ENCODE measurements at places on chromosomes 7 and 10. TPM values are rescaled to one million over a fixed set of nuclear protein-coding genes. Genes with fewer than 3 reads are reported as not detected.

DNA sequence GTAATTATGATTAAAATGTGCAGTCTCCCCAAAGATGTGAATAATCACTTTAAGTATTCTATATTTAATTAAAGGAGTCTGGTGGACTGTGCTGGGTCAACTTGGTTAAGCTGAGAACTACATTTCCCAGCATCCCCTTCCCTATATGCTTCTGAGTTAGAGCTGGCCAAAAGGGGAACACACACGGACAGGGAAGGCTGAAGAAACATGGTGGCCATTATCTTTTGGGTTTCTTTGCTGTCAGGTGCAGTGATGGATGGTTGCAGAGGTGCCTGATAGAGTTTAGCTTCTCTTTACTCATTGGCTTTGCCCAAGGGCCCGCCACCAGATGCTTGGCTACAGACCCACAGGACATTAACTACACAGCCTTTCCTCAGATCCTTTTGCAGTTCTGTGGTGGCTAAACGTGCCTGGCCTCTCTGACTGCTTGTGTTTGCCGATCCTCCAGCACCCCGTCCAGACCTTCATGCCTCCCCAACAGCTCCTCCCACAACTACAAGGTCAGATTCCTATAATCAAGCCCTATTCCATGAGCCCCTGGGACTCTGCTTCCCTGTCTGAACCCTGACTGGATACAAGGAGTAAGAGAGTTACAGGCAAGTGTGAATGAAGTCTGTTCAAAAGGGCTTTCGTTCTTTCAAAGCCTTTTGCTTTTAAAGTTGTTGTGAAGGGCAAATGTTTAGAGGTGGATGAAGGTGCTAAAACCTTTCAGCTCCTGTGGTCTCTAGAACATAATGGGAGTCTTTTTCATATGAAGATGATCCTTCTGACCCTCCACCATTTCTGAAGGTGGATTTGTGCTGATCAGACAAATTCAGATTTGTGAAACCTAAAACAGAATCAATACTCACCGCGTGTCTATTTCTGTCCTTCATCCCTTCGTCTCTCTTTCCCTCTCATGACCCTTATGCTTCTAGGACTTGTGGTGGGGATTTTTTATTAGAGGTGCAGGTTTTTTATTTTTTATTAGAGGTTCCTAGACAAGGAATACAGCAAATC, 21.5 kb downstream of the BUB3 start:
- no peak for DNase-seq

GRCh38 chr10:30827531-30828120, 198.1 kb upstream of the LYZL2 start:
- DNase-seq, result no peak

GRCh38 chr7:140262242-140262903, 85.6 kb upstream of the KDM7A start:
- DNase-seq, result no peak

GRCh38 chr10:108775911-108776475, 1147.3 kb downstream of the XPNPEP1 start:
- DNase-seq, result no peak

- no peak for DNase-seq
Observed at GRCh38 chr7:351256-351655, 61.3 kb downstream of the FOXL3 start.

GRCh38 chr7:134364619-134365037, 47.9 kb upstream of the SLC35B4 start:
- no peak for DNase-seq

- DNase-seq, result peak; percentile 15
Observed at GRCh38 chr7:99407872-99408378, 472 bp downstream of the PDAP1 start.

GRCh38 chr7:112112822-112113255, 93.4 kb downstream of the DOCK4 start:
- DNase-seq, result no peak

- no peak for DNase-seq
Observed at GRCh38 chr7:135467207-135467711, 42.6 kb downstream of the CNOT4 start.

DNA sequence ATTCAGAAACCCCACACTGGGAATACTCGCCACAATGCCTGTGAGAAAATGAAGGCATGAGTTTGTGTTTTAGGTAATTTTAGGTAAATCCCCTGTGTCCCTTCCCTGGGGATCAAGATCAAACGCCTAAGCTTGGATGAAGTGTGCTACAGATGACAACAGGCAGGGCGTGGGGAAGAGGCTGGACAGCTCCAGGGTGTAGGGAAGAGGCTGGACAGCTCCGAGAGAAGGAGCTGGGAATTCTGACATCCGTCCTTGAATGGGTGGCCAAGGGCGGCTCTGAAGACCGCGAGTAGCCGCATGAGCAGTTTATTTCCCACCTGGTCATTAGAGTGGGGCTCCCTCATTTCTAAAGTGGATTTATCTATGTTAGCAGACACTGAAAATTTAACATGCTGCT, 109.7 kb downstream of the RAMP3 start:
- DNase-seq, result no peak

DNA sequence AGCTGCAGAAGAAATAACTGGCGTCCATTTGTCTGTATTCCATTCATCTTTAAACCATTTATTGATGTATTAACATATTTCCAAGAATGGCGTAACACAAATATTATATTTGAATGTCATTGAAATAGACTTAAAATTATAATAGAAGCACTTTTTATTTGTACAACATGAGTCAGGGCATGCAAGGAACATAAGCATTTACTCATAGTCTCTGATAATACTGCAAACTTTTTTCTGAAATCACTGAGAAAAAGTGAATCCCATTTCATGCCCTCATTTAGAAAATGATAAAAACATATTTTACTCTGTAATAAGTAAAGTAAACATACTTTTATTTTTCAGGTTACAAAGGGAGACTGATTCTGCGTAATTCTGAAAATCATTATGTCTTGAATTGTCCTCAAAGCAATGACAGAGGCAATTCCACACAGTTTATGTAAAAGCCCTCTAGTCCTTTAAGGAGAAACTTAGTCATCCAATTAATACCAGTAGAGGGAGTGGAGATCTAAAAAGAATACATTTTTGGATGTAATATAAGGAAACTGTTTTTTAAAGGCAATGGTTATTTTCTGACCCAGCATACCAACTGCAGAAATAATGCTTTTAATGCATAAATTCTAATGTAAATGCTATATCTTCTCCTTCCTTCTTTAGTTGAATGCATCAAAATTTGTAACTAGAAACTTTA, 58.1 kb downstream of the AGMO start:
- DNase-seq, result no peak

The AKR1D1 gene
- total RNA-seq, result not detected

The EBF3 gene
- 8.0 TPM for total RNA-seq

The IDI2 gene
- 45.6 TPM for total RNA-seq

The NPSR1 gene
- total RNA-seq, result not detected

The SNCG gene
- total RNA-seq, result 9.9 TPM

Data from gastrocnemius medialis (tissue), 4 donors.